GM12891 (cell line): ENCODE measurements at places on chromosomes 5 and 9.

GRCh38 chr5:162837155-162837554 is 600.2 kb upstream of the CCNG1 start:
- no peak for DNase-seq

GRCh38 chr9:26888271-26888670 is 4.3 kb downstream of the CAAP1 start:
- DNase-seq = no peak

- no peak for DNase-seq
Measured at GRCh38 chr9:74742792-74743730, 144.7 kb downstream of the TRPM6 start.

DNA sequence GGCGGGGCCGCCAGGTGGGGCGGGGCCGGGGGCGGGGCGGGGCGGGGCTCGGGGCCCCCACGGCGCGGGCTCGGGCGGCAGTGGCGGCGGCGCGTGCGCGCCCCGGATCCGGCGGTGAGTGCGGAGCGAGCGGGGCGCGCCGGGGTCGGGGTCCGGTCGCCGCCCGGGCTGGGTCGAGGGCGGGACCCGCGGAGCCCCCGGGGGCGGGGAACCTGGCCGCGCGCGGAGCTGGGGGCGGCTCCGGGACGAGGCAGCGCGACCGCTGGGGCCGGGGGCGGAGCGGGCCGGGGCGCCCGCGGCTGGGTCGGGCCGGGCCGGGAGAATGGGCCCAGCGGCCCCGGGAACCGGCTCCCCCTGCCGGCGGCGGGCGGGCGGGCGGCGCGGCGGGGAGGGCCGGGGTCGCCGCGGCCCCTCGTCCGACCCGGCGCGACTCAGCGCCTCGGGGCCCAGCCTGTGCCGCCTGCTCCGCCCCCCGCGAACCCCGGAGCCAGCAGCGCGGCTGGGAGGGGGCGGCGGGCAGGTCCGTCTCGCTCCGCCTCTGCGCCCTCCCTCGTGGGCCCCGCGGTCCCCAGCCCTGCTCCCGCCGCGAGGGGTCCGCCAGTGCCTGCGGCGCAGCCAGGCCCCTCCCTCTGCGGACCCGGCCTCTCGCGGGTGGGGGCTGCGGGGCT is 3.1 kb downstream of the EGFL7 start:
- DNase-seq = no peak

GRCh38 chr5:88049156-88049555 is 219.5 kb downstream of the TMEM161B start:
- no peak for DNase-seq

- no peak for DNase-seq
Measured at GRCh38 chr9:125985998-125986655, 239.0 kb downstream of the PBX3 start.

DNA sequence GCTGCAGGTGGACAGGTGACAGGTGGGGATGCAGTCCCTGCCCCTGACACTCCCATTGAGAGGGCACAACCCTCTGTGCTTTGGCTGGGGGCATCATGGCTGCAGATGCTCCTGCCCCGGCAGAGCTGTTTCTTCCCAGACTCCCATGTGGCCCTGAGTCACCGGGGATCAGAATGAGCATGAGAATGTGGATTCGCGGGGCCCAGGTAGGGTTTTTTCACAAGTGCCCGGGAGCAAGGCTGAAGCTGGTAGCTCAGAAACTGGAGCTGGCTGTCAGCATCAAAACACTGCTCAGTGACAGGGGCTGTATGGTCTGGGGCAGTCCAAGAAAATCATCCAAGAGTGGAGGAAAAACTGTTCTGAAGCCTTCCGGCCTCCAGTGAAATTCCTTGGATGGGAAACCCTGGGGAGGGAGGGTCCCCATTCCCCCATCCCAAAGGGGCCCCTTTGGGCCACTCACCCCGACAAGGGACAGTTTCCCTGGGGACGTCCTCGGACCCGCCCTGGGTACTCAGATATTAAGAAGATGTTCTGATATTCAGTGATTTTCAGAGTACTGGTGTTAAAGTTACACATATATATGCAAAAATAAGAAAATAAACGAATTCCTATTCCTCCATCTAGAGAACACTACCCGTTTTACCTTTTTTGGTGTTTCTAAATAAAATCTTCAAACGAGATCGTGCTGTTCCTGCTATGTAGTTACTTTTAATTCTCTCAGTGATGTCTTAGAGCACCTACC is 120.1 kb upstream of the LPCAT1 start:
- DNase-seq = peak; percentile 9

DNA sequence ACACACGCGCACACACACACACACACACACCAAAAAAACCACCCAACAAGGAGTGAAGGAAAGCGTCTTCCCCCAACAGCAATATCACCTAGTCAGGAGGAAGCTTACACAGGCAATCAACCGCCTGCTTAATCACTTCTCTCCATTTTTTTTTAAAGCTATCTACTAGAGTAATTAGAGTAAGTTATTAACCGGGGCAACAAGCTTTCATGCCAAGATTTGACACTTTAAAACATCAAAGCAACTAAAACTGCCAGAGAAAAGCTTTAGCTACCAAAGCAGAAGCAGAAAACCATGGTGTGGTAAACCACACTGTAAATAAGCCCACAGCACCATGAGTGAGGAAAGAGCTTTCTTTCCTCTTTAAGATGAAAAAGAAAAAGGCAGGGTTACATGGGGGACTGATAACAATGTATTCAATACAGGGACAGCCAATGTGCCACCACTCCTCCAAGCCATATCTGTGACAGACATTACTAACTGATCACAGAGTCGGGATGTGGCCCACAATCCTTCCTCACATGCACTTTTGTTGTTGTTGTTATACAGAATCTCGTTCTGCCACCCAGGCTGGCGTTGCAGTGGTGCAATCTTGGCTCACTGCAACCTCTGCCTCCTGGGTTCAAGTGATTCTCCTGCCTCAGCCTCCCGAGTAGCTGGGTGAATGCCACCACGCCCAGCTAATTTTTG is 282.1 kb downstream of the CRB2 start:
- DNase-seq = no peak

DNA sequence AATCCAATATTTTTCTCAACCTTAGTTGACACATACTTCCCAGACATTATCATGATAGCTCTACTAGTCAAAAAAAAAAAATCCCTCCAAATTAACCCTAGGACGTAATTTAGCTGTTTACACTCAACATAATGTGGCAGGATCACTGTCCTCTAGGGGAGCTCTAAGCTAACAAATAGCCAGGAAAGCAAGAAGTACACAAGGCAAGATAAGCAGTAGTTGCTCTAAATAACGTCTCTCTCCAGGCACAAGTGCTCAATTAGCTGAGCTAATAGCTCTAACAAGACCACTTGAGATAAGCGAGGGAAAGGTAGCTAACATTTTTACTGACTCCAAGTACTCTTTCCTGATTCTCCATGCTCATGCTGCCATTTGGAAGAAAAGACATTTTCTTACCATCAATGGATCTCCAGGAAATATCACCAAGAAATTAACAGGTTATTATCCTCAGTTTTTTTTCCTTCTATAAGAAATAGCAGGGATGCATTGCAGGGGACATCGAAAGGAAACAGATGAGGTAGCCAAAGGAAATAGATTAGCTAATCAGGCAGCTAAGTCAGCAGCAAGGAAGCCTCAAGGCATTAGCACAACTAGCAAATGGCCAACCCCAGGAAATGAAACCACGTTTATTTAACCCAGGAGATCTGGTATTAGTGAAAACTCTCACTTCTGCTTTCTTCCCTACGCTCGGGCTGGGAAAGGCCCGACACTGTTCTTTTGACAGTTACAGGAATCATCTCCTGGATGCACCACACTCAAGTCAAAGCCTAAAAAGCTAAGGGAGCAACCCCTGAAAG is 614.1 kb downstream of the PTPRD start:
- no peak for DNase-seq

GRCh38 chr9:30722065-30722464 is 1662.4 kb upstream of the ACO1 start:
- DNase-seq = no peak
